NCI-H2107 (cell line): ENCODE measurements at places on chromosomes 13 and 19.

DNA sequence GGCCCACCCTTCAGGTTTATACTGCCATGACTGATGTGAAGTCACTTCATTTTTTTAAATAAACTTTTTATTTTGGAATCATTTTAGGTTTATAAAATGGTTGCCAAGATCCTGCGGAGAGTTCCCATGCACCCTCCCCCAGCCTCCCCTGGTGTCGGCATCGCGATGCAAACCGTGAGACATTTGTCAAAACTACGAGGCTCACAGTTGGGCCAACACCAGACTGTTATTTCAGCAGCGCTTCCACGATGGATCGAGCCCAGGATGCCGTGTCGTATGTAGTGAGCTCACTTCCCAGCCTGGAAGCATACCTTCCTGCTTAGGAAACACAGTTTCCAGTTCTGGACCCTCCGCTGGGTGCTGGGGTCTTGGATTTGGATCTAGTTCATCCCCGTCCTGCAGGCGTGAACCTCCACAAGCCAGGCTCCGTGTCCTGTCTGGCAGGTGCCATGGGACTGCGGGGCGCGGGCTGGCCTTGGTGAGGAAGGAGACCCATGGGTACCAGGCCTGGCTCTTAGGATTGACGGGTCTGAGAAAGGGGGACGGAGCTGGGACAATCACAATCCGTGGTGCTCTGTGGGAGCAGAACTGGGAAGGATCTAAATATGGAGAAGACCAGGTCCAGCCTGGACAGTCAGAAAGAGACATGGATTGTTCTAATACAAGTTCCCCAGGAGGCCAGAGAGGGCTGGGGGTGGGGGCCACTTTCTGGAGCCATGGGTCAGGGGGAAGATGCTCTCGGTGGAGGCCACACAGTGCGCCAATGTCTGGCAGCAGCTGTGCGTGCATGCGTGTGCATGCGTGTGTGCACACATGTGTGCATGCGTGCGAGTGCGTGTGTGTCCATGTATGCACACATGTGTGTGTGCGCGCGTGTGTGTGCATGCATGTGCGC is 2.4 kb upstream of the SBK2 start:
- DNase-seq = no peak

DNA sequence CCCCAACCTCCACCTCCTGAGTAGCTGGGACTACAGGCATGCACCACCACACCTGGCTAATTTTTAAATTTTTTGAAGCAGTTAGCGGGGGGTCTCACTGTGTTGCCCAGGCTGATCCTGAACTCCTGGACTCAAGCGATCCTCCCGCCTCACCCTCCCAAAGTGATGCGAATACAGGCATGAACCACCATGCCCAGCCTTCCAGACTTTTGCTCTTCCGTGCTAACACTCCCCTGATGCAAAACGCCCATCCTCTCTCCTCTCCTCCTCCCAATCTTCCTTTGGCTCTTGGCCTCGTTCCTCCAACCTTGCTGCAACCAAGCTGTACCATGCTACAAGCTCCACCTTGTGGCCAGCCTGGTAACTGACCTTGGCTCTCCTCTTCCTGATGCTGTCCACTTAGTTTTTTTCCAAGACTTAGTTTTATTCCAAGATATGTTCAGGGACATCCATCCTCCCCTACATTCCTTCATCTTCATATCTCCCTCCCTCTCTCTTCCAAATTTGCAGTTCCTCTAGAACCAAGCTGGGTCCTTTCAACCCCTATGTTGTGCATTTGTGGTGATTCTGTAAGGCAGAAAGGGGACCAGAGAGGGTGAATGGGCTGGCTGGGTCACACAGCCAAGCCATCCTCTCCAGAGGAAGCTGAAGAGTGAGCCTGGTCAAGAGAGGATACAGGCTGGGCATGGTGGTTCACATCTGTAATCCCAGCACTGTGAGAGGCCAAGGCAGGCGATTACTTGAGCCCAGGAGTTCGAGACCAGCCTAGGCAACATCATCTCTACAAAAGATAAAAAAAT is 32.8 kb downstream of the TINCR start:
- no peak for DNase-seq

DNA sequence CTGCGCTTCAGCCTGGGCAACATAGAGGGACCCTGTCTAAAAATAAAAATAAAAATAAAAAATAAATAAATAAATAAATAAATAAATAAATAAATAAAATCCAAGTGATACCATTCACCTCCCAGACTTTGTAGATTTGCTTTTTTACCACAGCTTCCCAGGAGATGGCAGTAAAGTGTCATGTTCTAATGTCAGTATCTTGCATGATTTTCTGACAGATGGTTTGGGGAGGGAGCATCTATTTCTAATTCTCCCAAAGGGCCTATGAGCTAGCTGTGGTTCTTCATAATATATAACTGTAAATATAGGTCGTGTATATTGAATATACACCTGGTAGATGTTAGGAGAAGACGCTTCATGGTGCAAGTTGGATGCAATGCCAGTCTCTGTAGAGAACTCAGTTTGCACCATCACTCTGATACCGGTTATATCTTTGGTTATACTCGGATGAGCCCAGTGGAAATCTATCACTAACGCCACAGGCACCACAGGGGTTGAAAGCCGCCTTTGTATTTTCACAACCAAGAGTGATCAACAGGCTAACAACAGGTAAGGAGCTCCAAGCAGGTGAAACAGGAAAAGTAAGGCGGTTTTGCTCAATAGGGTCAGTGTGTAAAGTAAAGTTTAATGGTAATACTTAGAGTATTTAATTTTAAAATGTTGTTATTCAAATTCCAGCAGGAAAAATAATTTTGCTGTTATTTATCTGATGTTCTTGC is 13.9 kb downstream of the APLP1 start:
- DNase-seq = peak; percentile 22

GRCh38 chr13:106533101-106533942 is 2.1 kb downstream of the EFNB2 start:
- no peak for DNase-seq

- DNase-seq = peak; percentile 8
Measured at GRCh38 chr13:107329991-107330390, 762.1 kb upstream of the ARGLU1 start.

DNA sequence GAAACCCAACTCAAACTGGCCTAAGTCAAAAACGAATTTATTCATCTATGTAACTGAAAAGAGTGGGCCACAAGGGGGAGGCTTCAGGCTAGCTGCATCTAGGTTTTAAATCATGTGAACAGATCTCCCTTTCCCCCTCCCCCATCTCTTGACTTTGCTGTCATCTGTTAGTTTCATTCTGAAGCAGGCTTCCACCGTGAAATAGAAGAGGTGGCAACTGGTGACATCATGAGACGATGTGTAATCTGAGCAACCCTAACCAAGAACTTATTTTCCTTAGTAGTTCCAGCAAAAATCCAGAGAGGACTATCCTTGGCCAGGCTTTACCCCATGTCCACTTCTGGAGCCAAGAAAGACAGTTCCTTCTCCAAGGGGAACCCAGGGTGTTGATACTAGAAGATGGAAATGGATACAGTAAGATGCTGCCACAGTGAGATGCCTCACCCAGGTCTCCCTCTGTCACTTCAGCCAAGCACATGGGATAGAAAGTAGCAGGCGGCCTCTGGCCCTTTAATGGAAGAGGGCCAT is 9.4 kb downstream of the SAMD4B start:
- DNase-seq = no peak

GRCh38 chr13:49655906-49656305 is 27.6 kb downstream of the ARL11 start:
- no peak for DNase-seq

DNA sequence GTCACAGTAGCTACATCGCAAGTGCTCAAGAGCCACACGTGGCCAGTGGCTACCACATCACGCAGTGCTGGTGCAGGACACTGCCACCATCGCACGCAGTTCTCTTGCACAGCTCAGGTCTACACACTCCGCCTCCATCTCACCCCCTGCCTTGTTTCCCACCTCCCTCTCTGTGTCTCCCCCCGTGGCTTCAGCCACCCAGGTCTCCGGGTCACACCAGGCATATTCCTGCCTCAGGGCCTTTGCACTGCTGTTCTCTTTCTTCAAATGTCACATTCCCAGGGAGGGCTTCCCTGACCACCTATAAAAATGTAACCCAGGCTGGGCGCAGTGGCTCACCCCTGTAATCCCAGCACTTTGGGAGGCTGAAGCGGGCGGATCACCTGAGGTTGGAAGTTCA is 10.6 kb downstream of the CCDC8 start:
- DNase-seq = no peak

DNA sequence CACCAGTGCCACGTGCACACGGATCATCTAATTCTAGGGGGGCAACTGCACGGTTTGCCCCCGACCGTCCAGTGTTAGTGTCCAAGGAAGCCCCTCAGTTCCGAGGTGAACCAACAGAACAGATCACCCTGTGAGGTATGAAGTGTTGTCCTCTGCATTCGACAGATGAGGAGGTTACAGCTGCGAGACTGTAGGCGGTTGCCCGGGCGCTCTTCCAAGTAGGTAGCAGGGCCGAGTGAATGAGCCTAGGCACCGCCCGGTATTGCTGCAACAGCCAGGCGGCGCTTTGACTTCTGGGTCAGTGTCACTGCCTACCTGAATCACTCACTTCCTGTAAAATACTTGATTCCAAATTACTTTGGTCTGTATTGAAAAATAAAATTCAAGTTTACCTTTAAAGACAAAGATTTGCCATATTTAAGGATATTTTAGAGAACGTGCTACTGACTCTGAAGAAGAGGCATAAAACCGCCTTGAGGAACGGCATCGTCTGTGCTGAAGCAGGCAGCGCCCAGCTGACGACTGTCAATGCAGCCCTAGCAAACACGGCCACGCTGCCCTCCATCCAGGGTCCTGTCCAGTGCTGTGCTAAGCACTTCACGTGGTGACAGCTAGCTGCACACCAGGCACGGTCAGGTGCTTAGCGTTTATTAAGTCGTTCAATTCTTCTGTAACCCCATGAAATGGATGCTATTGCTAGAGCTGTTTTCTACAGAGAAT is 19.3 kb upstream of the RASA3 start:
- no peak for DNase-seq

DNA sequence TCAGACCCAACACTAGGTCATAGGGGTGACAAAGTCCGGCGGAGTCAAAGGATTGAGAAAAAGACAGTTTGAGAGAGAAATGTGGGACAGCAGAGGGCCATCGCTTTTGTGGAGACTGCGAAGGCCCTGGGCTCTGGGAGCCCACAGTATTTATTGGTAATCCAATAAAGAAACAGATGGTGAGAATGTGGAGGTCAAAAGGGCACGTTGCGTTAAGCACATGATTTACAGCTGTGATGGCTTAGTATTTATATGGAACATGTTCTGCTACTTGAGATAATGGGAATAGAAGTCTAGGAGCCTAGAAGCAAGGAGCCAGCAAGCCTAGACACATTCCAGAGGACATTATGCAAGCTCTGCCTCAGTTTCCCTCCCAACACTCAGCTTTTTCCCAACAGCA is 2521.1 kb downstream of the PCDH9 start:
- no peak for DNase-seq

DNA sequence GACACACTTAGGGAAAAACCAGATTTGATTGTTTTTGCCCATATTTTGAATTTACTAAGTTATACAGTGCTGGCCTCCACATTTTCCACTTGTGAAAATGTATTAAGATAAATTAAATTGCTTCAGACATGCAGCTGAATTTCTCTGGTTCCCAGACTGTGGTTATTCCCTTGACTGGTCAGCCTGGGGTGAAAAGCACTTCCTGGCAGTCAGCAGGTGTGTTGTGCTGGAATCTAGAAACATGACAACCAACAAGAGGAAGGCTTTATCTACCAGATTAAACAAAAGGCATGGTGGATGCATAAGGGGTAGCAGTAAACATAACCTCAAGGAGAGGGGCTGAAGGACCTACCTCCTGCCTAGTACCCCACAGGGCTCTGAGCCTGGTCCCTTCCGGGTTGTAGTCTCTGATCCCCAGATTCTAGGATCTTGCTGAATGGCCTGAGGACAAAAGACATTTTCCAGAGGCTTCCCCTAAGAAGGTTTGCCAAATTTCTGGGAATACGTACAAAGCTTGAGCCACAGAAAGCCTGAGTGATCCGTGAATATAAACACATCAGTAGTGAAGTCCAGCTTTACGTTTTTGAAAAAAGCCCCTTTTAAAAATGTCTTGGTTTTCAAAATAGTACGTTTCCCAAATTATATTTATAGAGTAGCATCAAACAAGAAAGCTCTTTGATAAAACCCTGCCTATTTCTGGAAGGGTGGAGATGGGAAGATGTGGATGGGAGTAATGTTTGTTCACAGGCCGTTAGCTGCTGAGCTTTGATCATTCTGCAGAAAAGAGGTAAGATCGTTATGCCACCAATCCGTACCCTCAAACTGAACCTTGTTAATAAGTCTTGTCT is 133.4 kb downstream of the LACC1 start:
- DNase-seq = no peak

- no peak for DNase-seq
Measured at GRCh38 chr13:80962855-80963254, 621.9 kb upstream of the SPRY2 start.
